Fibroblast of skin of left quadriceps (primary cell): ENCODE measurements at places on chromosomes 11 and 22.

DNA sequence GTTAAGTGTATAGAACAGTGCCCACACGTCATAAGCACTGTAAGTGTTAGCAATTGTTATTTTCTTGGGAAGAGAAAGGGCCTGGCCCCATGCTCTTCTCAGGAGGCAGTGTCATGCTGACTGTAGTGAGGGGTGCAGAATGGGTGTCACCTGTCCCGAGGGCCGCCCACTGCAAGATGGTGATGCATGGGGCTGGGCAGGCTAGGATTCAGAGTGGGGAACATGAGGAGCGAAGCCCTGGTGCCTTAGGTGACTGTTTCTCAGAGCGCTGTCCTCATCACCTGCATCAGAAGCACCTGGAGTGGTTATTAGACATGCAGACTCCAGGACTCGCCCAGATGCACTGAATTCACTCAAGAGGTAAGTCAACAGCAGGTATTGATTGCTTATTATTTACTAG lies 101.0 kb upstream of the PARVA start:
- DNase-seq: no peak

GRCh38 chr11:108985945-108986279 lies 321.0 kb downstream of the DDX10 start:
- peak; percentile 35 for DNase-seq

- DNase-seq: no peak
These were observed 264.7 kb upstream of the CCDC179 start for GRCh38 chr11:23124996-23125395.

DNA sequence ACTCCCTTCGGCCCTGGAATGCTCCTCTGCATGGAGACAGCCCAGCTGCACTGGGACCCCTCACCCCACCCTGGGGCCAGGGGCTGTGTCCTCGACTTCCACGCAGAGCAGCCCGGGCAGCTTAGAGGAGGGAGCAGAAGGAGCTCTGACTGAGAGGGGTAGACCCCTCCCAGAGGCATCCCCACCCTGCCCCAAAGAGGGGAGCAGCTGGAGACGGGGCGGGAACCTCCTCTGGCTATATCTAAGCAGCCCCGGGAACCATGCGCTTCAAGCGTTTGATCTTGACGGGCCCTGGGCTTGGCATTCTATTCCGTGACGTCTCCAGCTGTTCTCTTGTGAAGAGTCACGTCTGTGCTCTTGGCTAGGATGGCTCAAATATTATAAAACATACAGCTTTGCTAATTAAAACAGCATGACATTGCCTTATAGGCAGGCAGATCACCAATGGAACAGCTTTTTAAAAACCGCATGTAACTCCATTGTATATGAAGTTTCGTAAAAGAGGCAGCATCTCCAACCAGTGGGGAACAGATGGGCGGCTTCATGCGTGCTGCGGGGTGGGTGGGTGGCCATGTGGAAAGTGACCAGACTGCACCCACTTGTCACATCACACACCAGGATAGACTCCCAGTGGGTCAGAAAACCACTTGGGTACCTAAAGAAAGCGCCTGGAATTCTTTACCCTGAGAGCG lies 7.7 kb downstream of the KCNQ1 start:
- peak; percentile 17 for DNase-seq

DNA sequence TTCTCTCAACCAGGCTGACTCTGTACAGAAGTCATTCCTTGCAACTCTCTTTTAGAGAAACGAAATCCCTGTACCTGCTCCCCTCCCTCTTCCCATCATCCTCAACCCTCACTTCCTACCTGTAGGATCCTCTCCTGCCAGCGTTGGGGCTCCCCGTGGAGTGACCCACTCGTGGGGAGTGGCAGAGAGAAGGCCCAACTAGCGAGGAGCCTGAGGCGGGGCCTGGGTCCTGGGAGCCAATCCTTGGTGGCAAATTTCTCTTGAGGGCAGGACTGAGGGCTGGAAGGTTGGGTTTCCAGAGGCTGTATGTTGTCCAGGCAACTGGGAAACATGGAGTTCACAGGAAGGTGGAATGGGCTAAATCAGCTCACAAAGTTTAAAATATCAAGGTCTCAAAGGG lies 10.4 kb downstream of the NHERF4 start:
- DNase-seq: no peak

DNA sequence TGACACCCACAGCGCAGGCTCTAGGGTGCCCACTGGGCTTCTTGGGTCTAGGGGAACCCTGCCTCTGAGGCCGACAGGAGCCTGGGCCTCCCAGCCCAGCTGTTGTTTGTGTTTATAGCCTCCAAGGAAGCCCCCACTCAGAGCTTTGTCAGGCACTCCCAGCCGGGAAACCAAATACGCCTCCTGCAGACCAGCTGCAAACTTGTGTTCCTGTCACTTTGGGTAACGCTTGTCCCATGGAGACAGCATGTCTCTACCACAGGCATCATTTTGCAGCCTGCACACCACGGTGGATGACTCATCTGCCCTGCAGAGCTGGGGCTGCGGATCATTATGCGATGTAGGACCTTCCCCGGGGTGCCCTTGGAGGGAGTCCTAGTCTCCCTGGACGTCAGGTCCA lies 40.6 kb upstream of the CRYBB3 start:
- no peak for DNase-seq

DNA sequence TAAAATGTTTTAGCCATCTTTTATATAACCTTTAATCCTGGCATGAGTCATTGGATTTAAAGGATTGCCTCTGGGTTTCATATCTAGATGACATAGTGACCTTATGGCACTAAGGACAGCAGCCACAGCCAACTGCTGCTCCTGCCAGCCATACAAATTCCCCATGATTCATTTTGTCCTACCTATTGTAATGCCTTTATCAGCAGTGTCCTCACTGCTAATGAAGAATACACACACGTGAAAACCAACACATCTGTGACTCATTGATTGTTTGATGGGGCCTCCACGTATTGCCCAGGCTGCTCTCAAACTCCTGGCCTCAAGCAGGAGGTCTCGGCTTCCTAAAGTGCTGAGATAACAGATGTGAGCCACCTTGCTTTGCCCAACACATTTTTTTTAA lies 1.8 kb downstream of the LDHAL6A start:
- no peak for DNase-seq

DNA sequence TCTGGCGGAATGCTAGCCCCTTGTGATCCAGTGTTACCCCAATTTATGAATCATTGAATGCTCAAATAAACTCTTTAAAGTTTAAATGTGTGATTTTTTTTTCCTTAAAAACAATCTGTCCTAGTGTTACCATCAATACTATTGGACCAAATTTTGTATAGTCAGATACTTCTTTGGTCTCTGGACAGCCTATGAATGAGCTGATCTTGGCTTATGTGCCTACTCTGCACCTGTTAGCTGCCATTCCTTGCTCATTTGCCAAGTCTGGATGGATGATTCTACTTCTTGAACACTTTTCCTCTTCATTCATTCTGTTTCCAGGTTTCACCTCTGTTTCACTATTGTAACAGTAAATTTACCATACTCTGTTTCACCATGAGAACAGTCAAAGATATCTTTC lies 226.5 kb upstream of the ZBED5 start:
- DNase-seq: no peak

- DNase-seq: no peak
These were observed 6.0 kb upstream of the CLCF1 start for GRCh38 chr11:67379061-67380058.

GRCh38 chr22:45101515-45102227 lies 62.1 kb upstream of the NUP50 start:
- peak; percentile 24 for DNase-seq

GRCh38 chr22:27242917-27243589 lies 558.5 kb downstream of the MN1 start:
- no peak for DNase-seq

GRCh38 chr11:75793966-75794365 lies 21.0 kb upstream of the UVRAG start:
- DNase-seq: no peak

- no peak for DNase-seq
These were observed 1038.5 kb downstream of the OPCML start for GRCh38 chr11:132493801-132494200.

DNA sequence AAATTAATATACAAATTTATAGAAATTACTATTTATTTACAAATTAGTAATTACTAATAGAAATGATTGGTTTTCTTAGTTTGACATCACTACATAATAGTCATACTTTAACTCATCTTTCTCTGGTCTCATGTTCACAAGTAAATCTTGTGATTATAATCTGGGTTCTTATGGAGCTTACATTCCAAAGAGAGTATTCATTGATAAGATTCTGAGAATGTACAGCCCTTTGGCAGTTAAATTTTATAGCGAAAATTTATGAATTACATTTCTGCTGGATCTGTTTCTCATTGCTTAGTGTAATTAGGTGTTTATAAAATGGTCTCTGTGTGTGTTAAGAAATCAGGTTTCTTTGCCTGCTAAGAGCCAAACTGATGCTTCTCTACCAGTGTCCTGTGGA lies 175.2 kb downstream of the TMEM135 start:
- peak; percentile 10 for DNase-seq

GRCh38 chr11:44506375-44507016 lies 59.0 kb upstream of the CD82 start:
- DNase-seq: no peak

GRCh38 chr11:102564110-102564509 lies 33.6 kb upstream of the MMP7 start:
- DNase-seq: peak; percentile 27

- no peak for DNase-seq
These were observed 26.5 kb upstream of the TREH start for GRCh38 chr11:118705791-118706545.

DNA sequence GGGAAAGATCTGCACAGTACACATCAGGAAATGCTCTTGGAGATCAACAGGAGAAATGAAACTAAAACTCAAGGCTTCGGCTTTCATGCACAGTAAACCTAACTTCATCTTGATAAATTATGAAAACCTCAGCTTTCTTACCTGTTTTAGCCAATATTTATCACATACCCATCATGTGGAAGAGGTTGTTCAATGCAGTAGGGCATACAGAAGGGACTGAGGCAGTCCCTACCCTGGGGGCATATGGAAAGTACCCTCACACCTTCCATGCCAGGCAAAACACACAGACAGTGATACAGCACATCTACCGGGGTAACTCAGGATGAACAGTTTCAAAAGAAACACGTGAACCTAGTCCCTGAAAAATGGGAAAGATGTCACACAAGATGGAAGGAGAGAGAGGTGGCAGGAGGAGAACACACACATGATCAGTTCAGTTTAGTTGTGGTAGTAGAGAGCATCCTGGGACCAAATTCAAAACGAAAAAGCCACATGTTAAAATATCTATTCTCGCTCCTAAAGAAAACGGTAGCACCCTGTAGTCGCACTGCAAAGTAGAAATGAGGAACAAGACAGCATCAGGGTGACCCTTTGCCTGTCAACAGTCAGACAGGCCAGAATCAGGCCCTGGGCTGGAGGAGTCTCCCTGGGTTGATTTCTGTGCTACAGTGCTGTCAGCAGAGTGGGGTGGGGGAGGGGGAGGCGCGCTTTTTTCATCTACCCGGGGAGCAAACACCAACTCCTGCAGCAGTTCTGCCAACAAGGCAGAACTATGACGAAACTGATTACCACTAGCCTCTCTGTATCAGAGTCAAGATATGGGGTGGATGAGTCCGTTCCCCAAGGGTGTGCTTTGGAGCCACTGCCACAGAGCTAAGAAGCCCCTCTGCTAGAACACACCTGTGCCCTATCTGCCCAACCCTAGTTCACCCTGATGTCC lies 1.3 kb downstream of the HIRA start:
- no peak for DNase-seq

GRCh38 chr11:41947392-41947791 lies 487.9 kb upstream of the LRRC4C start:
- no peak for DNase-seq

DNA sequence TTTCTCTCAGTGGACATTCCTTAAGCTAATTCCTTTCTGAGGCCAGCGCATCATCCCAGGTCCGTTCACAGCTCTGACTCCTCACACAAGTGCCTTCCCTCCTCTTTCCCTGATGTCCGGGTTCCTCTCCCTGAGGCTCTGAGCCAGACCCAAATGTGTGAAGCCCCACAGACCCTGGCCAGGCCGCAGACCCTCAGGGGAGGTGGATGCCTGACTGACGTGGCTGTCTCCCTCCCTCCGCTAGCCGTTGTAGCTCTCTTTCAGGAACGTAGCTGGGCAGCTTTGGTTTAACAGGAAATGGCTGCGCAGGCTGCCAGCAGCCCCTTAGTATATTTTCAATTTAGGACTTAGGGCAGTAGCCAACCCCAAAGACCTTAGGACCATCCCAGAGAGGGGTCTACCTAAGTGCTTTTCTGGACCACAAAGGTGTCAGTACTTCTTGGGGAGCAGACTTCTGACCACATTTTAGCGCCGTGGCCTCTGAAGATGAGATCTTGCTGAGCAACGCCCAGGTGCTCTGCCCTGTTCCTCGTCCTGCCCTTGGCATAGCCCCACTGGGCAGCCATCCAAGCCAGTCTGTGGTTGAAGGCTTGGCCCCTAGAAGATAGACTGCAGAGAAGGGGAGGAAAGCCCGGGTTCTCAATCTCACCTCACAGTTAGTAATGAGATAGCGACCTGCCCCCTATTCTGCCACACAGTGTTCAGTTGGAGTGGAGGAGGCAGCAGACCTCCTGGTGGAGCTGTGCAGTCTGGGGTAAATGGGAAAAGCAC lies 27.0 kb downstream of the MYBPC3 start:
- no peak for DNase-seq

DNA sequence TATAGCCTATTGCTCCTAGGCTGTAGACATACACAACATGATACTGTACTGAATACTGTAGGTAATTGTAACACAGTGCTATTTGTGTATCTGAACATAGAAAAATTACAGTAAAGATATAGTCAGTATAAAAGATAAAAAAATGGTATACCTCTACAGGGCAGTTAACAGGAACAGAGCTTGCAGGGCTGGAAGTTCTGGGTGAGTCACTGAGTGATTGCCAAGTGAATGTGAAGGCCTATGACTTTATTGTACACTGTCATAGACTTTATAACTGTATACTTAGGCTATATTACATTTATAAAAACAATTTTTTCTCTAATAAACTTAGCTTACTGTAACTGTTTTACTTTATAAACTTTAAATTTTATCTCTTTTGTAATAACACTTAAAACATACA lies 332.4 kb upstream of the ARHGAP42 start:
- DNase-seq: no peak

DNA sequence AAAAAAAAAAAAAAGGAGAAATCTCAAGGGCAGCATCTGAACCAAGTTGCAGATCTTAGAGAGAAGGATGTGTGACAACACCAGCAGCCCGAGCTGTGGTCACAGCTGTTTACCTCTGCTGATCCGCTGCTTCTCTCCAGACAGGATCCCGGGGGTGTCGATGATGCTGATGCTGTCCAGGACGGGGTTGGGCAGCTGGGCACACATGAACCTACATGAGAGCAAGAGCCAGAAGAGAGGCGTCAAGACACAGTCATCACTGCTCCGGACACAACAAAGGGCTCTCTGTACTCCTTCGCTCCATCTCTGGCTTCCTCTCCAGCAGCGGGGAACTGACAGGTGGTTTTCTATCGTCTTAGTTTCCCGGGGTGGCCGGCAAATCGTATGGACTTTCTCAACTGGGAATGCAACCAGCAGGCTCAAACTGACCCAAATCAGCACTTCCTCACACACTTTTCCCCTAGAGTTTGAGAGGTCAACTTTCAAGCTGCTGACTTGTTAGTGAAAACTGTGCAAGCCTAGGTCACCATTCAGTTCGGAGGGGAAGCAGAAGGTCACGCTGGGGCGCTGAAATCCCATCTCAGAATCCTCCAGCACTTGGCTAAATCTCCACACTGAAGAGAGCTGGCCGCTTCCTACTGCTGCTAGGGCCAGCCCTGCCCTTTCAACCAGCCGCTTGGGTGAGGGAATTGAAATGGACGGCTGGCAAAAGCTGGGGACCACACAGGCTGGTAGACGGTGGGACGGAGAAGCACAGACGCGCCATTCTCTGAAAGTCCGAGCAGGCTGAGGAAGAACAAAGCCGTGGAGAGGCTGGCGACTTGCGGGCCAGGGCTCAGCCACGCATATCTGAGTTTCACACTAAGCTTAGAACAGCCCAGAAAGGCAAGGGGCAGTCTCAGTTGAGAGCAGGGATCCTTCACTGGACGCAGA lies 3.8 kb downstream of the EHD1 start:
- DNase-seq: no peak
